ENCODE measurements at places on chromosomes 7 and 10. TPM values are rescaled to one million over a fixed set of nuclear protein-coding genes. Genes with fewer than 3 reads are reported as not detected.

SLC29A4 gene
- polyA plus RNA-seq: 6.4 TPM

KCP gene
- 1.1 TPM for polyA plus RNA-seq

NEUROG3 gene
- polyA plus RNA-seq: not detected

SOSTDC1 gene
- 1.0 TPM for polyA plus RNA-seq

ZNF488 gene
- 2.5 TPM for polyA plus RNA-seq

LGI1 gene
- polyA plus RNA-seq: 0.31 TPM

CALCR gene
- 0.59 TPM for polyA plus RNA-seq

SLC16A9 gene
- polyA plus RNA-seq: 6.0 TPM

ERVW-1 gene
- not detected for polyA plus RNA-seq

DGKB gene
- polyA plus RNA-seq: 4.8 TPM

PRLHR gene
- polyA plus RNA-seq: 0.07 TPM

CHST3 gene
- polyA plus RNA-seq: 0.94 TPM

GPR85 gene
- polyA plus RNA-seq: not detected

ARL5B gene
- polyA plus RNA-seq: 22.8 TPM

SMO gene
- 13.1 TPM for polyA plus RNA-seq

DPYSL4 gene
- polyA plus RNA-seq: 9.7 TPM

DKK1 gene
- polyA plus RNA-seq: 0.45 TPM

AGBL3 gene
- 5.9 TPM for polyA plus RNA-seq

MMRN2 gene
- 0.32 TPM for polyA plus RNA-seq

PRKAR1B gene
- 35.7 TPM for polyA plus RNA-seq

CLCN1 gene
- polyA plus RNA-seq: 0.43 TPM

SNCG gene
- 17.0 TPM for polyA plus RNA-seq

SEMA4G gene
- polyA plus RNA-seq: 5.3 TPM

CALML5 gene
- polyA plus RNA-seq: 0.26 TPM

PAPOLB gene
- polyA plus RNA-seq: 0.07 TPM

CCL24 gene
- polyA plus RNA-seq: not detected

SPDYE5 gene
- polyA plus RNA-seq: 1.8 TPM

LIPK gene
- polyA plus RNA-seq: not detected

DYNC1I1 gene
- 1.9 TPM for polyA plus RNA-seq

GALNT17 gene
- 11.5 TPM for polyA plus RNA-seq

PHKG1 gene
- not detected for polyA plus RNA-seq

BPGM gene
- 16.5 TPM for polyA plus RNA-seq

MACROH2A2 gene
- 12.5 TPM for polyA plus RNA-seq

CDHR1 gene
- 3.2 TPM for polyA plus RNA-seq

SLC18A3 gene
- polyA plus RNA-seq: 0.09 TPM

WNT2 gene
- polyA plus RNA-seq: not detected

TMEM229A gene
- 0.94 TPM for polyA plus RNA-seq

NRP1 gene
- polyA plus RNA-seq: 3.6 TPM

DLX5 gene
- not detected for polyA plus RNA-seq

ATRNL1 gene
- 4.8 TPM for polyA plus RNA-seq

PLEKHA8 gene
- 11.6 TPM for polyA plus RNA-seq

ZMYND11 gene
- 8.3 TPM for polyA plus RNA-seq

NAT16 gene
- 0.57 TPM for polyA plus RNA-seq

NUTM2D gene
- polyA plus RNA-seq: 0.07 TPM

PTER gene
- polyA plus RNA-seq: 4.9 TPM

SP8 gene
- polyA plus RNA-seq: 3.4 TPM

TRIM50 gene
- not detected for polyA plus RNA-seq

CYP2C19 gene
- not detected for polyA plus RNA-seq

SLC26A4 gene
- not detected for polyA plus RNA-seq

PDE6C gene
- polyA plus RNA-seq: 0.06 TPM

TUBAL3 gene
- polyA plus RNA-seq: not detected

EVX1 gene
- polyA plus RNA-seq: not detected

SPDYE6 gene
- not detected for polyA plus RNA-seq

IFT22 gene
- 28.6 TPM for polyA plus RNA-seq
